NCI-H460 (cell line): ENCODE measurements at places on chromosomes 6 and 20. TPM values are rescaled to one million over a fixed set of nuclear protein-coding genes. Genes with fewer than 3 reads are reported as not detected.

The RWDD2A gene
- 1.9 and 2.6 TPM in 2 replicates for total RNA-seq

The HSPA1L gene
- 0.82 and 1.0 TPM in 2 replicates for total RNA-seq

The FAM83B gene
- 0.07 TPM in 1 of 2 replicates, not detected in the other for total RNA-seq

The EYA2 gene
- total RNA-seq: 0.32 and 1.3 TPM in 2 replicates

The RAET1L gene
- total RNA-seq: 0.20 TPM in 1 of 2 replicates, not detected in the other

The HDDC2 gene
- total RNA-seq: 152 and 159 TPM in 2 replicates

DNA sequence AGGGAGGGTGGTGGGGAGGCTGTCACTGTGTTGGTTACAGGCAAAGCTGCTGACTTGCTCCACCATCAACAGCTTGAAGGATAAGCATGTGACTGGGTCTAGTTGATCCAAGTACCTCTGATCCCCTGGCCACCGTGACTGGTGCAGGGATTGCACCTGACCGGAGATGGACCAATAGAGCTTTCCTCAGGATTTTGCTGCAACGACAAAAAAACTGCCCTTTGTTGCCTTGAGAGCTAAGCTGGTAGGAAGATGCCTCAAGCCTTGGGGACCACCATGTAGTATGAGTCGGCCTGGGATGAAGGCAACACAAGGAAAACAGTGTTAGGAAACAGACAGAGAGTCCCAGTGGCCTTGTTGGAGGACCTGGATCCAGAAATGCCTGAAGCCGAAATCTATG is 1.8 kb downstream of the OCSTAMP start:
- DNase-seq: no peak

- DNase-seq: no peak
Observed at GRCh38 chr20:16415071-16416053, 157.9 kb downstream of the KIF16B start.

GRCh38 chr6:43673444-43674084 is 14.0 kb downstream of the MRPS18A start:
- no peak for DNase-seq

- DNase-seq: peak; percentile 83
Observed at GRCh38 chr6:28474441-28475219, 31.3 kb upstream of the ZSCAN23 start.

GRCh38 chr6:108738684-108739416 is 109.4 kb upstream of the ARMC2 start:
- DNase-seq: no peak

DNA sequence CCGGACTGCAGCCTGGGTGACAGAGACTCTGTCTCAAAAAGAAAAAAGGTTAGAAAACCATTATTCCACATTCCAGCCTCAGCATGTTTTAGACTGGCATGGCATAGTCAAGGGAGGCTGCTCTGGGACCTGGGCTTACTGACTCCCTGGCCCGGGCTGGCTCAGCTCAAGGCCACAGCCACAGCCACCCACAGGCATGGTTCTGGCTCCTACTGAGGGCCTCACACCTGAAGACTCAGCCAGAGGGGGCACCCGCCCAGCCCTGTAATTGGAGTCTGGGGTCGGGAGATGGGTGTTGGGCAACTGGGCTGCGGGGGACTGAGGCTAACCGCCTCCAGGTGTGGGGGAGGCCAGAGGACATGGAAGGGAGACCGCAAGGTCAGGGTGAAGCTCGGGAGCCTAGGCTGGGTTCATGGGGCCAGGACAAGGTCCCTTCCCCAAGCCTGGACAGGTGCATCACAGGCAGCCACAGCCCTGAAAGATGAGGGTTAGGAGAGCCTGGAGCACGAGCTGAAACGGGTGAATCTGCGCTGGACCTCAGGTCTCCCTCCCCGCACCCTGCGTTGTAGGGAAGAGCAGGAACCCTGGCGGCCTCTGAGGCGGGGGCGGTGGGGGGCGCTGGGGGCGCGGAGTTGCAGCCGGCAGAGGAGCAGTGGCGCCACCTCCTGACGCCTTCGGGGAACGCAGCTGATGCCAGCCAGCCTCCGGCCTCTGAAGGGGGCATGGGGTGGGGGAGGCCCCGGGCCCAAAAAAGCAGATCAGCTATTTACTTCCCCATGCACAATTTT is 67.7 kb upstream of the SRSF6 start:
- no peak for DNase-seq

DNA sequence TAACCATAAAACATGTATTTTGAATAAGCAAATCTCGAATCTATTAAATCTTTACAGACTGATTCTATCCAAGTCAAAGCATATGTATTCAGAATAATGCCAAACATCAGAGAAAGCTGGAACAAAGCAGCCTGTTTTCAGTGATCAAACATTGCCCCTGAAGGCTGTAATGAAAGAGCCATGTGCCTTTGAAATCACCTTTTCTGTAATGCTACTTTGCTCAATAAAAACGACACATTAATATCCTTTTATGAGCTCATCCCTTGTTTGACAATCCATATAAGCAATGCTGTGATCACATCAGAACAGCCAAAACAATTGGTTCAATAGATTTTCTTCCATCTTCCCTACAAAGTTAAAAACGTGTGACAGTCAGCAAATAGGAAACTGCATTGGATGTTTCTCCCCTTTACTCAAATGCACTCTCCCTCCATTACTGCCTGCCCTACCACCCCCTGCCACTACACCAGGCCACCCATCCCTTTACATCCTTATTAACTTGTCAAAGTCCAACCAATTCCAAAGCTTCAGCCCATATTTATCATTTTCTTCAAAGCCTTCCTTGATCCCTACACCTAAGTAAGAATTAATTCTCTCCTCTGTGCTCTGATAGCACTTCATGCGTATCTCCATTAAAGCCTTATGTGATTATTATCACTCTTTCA is 42.0 kb downstream of the THEMIS start:
- DNase-seq: no peak

DNA sequence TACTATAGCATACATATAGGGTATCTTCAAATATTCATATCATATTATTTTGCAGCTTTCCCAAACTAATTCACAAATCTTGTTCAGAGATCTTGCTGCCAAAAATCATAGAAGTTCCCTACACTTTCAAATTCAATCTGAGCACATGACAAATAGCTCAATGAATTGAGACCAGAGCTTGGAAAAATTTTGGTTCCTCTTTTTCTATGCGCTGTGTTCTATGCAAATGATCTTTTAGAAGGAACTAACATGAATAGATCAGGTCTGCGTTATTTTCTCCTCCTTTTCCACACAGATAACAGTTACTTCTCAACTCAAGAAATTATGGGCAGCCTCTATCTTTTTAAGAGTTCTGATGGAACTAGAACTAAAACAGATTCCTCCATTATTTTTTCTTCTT is 316.3 kb downstream of the ARHGAP18 start:
- no peak for DNase-seq
